Cortex of kidney (tissue), 1 donor: ENCODE measurements at places on chromosomes 4 and X.

- no peak for DNase-seq
Observed at GRCh38 chrX:8204169-8204935, 33.3 kb upstream of the VCX2 start.

GRCh38 chr4:163666332-163666873 is 171.9 kb downstream of the TMA16 start:
- no peak for DNase-seq

DNA sequence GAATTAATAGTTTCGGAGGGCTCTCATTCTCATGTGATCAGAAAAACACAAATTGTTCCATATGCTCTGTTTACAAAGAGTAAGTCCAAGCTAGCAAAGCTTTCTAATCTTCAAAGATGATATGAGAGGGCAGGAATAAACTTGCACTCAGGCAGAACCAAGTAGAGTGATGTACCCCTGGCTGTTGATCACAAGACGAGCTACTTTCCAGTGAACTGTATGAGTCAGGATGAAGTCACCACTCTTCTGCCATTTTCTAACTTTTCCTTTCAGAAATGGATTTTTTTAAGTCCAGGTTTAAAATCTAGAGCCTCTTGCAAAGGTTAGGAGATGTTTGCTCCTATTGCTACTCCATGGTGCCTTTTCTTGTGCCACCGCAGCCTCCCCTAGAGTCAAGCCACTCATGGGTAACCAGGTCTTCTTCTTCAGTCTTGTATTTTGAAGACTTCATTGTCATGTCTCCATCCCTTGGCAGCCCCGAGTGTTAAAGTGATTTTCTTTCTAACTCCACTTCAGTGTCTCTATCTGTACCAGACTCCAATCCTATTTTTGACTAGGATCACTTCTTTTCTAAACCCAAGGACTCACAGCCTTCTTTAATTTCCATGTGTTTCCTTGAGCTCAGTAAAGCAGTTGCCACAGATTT is 171.9 kb upstream of the GALNT7 start:
- DNase-seq = no peak

- no peak for DNase-seq
Observed at GRCh38 chr4:10101671-10102473, 14.7 kb downstream of the WDR1 start.

DNA sequence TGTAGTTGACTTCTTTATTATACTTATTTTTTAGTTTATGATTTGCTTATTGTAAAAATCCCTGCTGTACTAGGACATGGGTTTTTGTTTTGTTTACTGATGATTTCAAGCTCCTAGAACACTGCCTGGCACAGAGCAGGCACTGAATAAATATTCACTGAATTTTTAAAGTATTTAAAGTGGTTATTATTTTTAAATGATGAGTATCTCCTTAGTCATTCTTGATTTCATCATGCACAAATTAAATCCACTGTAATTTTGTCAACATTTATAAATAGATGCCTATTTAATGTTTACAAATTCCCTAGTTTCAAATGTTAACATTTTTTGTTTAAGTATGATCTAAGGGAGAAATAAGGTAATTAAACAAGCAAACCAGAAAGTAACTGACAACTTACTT is 367.9 kb upstream of the SLIT2 start:
- DNase-seq = no peak

DNA sequence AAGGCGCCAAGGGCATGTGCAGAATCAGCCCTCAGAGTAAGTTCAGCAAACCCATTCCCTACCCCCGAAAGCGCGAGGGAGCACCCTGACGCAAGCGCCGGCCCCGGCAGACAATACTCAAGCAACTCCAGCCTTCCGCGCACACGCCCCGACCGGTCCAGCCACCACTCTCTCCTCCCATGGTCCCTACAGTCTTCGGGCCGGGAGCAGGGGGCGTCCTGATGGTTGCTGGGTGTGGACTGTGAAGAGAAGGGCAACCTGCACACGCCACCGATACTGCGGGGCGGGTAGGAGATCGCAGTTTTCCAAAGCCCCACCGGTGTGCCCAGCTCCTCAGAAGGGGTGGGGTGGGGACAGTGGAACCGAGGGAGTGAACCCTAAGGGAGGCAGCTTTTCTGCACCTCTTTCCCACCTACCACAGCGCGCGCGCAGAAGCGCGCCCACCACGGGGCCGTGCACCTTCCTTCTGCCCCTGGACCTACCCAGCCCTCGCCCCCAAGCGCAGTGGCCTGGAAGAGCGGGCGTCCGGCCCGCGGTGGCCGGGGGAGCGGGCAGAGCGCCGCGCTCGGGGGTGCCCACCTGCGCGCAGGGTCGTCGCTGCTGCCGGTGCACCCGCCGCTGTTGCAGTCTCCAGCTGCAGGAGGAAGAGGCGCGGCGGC is 650.2 kb upstream of the DIPK2B start:
- DNase-seq = no peak

GRCh38 chr4:83276299-83277040 is 8.1 kb downstream of the COQ2 start:
- DNase-seq = no peak

DNA sequence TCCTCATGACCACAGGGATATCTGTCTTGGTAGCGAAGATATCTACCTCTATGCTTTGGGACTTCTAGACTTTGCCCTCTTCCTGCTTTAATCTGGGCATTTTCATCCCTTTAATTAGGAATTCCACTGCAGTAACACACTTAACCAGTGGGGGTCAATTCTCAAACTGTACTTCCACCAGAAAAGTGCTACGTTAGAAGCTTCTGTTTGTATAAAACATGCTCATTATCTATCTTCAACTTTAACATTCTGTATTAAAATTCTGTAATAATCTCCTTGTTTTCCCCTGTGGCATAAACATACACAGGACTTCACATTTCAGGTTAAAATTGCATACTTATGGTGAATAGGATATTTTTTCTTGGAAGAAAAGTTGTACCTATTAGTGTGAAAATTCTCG is 105.6 kb downstream of the AMMECR1 start:
- no peak for DNase-seq

- DNase-seq = no peak
Observed at GRCh38 chr4:55008166-55009056, 117.0 kb downstream of the KDR start.

DNA sequence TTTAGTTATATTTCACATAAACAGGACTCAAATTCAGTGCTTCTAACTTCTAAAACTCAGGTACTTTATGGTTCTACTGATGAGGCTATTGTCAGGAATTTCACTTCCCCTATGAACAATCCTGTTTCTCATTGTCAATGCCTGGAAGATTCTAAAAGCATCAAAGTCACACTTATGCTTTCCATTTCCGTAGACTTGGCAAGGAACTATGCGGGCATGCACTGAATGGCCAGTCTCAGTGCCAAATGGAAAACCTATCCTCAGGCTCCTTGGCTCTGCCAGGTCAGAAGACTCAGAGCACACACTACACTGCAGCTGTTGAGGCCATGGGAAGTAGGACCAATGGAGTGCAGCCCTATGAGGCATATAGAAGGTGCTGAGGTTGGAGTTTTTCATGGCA is 97.0 kb upstream of the PTPN13 start:
- no peak for DNase-seq

GRCh38 chrX:150990910-150991309 is 7.8 kb downstream of the HMGB3 start:
- no peak for DNase-seq

- no peak for DNase-seq
Observed at GRCh38 chr4:141513866-141514265, 122.5 kb upstream of the IL15 start.

DNA sequence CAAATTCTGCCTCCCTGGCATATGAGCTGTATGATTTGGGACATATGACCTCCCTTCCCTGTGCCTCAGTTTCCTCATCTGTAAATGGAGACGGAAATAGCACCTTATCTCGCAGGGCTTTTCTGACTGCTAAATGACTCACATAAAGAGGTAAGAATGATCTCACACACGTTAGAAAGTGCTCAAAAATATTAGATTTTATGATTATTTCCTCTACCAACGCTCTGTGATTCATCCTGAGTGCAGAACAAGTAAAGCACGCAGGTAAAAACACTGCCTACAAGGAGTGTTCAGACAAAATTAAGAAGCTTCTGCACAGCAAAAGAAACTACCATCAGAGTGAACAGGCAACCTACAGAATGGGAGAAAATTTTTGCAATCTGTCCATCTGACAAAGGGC is 21.1 kb downstream of the ACSL1 start:
- DNase-seq = no peak

DNA sequence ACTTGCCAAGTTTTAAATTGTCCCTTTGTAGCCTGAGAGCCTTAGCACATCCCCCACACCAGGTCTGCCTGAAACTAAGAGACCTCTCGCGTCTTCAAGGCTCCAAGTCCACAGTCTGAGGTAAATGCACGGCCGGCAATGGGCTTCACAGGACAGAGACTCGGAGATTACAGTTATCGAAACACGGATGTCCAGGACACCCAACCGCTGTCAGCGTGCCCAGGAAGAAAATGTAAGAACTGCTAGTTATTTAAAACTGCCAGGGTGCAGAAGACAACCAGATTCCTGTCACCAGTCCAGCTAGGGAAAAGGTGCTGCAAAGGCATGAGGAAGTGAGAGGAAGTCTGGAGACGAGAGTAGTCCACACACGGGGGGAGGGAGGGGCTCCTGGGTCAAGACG is 28.9 kb downstream of the ZNF827 start:
- DNase-seq = no peak

GRCh38 chrX:9341291-9342201 is 123.3 kb upstream of the TBL1X start:
- DNase-seq = no peak

- DNase-seq = no peak
Observed at GRCh38 chrX:103727115-103727514, 16.4 kb downstream of the TMEM31 start.

DNA sequence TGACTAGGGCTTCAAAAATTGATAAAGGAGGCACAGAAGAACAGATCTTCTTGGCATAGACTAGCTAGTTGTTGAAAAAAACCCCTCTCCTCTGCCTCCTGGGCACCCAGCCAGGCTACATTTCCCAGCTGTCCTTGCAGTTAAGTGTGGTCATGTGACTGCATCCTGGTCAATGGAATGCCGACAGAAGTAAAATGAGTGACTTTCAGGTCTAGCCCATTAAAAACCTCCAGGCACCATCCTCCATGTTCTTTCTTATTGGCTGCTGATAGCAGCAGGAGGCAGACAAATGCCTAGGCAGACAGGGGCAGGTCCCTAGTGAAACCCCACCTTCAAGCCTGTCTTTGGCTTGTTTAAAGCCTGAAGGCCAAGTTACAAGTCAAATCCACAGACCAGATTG is 35.3 kb downstream of the ATXN3L start:
- DNase-seq = no peak
